ENCODE measurements at places on chromosomes 3 and 15.

DNA sequence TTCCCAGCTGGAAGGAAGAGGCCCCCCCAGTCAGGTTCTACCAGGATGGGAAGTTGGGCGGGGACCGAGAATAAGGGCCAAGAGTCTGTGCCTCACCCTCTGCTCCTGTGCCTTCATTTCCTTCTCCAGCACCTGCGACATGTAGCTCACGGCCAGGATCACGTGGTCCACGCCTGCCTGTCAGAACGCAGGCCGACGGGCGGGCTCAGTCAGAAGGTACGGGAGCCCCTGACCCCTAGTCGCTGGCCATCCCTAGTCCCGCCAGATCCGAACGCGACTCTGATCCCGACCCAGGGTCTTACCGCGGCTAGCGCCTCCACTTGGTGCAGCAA, 489 bp downstream of the GMPPB start:
- no peak for DNase-seq

GRCh38 chr3:70840106-70840870, 527.9 kb upstream of the MDFIC2 start:
- DNase-seq: no peak

DNA sequence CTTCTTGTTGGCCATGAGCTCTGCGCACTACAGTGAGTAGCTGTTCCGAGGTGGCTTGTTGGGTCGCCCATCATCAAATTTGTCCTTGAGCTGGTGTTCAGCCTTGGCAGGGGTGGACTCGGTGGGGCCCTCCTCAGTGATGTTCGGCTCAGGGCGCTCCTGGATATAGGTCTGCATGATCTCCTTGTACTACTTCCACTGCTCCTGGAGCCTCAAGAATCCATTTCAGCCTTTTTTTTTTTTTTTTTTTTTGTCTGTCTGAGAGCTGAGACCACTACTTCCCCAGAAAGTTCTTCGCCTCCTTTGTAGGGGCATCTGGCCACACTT, 39.3 kb upstream of the ARL8B start:
- DNase-seq: no peak

GRCh38 chr3:27681249-27681748, 40.8 kb downstream of the EOMES start:
- DNase-seq: no peak

- no peak for DNase-seq
These were observed 125.1 kb upstream of the SLC25A36 start for GRCh38 chr3:140816372-140817195.

DNA sequence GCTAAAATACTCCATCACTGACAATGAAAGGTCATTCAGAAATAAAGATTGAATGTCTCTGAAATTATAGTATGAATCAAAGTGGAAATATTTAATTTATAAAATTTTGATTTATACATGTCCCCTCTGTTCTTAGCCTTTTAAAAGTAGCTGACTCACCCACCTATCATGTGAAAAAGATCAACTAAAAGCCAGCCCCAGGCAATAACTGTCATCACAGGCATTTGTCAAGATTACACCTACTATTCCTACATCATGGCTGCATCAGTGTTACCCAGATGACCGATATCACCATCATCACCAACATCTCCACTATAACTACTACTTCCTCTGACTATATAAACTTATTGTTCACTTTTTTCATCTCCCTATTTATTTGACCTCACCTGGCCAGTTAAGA, 14.3 kb upstream of the PIK3R4 start:
- no peak for DNase-seq

- DNase-seq: no peak
These were observed 39.2 kb downstream of the AADACL2 start for GRCh38 chr3:151772825-151773480.

GRCh38 chr3:136671921-136672320, 80.3 kb downstream of the STAG1 start:
- no peak for DNase-seq

DNA sequence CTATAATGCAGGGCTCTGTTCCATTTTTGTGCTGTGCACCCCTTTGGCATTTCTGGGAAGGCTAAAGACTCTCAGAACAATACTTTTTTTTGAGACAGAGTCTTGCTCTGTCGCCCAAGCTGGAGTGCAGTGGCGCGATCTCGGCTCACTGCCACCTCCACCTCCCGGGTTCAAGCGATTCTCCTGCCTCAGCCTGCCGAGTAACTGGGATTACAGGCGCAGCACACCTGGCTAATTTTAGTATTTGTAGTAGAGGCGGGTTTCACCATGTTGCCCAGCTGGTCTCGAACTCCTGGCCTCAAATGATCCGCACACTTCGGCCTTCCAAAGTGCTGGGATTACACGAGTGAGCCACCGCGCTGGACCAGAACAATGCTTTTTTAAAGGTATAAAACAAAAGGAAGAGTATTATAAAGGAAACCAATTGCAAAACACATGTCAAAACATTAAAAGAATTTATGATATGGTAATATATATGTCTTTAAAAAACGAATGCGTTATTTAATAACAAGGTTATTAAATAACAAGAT, 999 bp downstream of the SQOR start:
- DNase-seq: no peak

DNA sequence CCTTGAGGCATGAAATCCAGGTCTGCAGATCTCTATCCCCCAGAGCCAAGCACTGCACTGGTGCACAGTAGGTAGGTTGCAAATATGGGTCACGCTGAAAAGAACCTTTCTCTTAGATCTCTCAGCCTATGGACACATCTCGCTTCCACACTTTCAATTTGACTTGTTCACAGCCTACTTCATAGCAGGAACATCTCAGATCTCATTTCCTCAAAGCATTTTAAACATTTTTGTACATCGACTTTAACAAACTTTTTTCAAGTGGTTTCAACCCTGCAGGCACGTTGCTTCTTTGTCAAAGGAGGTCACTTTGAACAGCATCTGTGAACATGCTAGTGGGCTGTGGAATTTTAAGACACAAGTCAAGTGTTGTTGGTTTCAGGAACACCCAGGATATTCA, 76.0 kb downstream of the SLC12A8 start:
- DNase-seq: no peak

GRCh38 chr3:153599685-153600084, 437.7 kb downstream of the RAP2B start:
- DNase-seq: no peak

- DNase-seq: no peak
These were observed 16.5 kb upstream of the FGF7 start for GRCh38 chr15:49406352-49407118.

DNA sequence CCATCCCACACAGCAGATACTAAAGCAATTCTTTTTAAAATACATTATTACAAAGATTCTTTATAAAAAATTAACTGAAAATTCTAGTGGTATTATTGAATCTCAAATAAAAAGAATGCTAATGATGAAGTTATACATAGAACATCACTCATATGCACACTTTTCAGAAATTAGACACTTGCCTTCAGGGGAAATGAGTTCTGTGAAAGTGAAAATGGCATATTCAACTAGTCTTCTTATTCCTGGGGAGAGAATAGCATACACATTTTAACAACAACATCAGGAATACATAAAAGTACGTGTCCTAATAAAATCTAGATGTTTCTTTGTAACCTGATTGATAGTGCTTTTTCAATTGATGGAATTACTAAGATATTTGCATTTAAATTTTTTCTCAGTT, 36.8 kb upstream of the DHX36 start:
- DNase-seq: no peak

- no peak for DNase-seq
These were observed 46.0 kb downstream of the RAB11A start for GRCh38 chr15:65914981-65915925.

GRCh38 chr3:164879201-164879600, 199.1 kb downstream of the SI start:
- DNase-seq: no peak

GRCh38 chr3:50373146-50374051, 14.1 kb upstream of the TMEM115 start:
- DNase-seq: no peak
